NCI-H524 treated with DMSO at 0.1 percent for 48 hours (cell line): ENCODE measurements at places on chromosomes 7 and 10.

DNA sequence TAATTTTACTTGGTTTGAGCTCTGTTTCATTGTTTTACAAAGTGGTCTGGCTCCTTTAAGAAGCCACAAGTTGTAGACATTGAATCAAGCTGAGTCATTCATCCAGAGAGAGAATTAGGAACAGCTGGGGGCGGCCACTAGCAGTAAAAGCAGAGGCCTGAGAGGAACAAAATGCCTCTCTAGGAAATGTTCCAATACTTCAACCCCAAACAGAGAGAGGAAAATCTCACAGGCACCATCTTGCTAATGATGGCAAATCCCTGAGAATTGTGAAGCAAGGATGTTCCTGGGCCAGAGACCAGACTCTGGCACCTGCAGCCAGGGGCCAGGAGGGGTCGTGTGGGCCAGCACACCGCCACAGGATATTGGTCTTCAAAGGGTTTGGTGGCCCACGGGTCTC, 26.5 kb upstream of the TRIL start:
- DNase-seq = no peak

DNA sequence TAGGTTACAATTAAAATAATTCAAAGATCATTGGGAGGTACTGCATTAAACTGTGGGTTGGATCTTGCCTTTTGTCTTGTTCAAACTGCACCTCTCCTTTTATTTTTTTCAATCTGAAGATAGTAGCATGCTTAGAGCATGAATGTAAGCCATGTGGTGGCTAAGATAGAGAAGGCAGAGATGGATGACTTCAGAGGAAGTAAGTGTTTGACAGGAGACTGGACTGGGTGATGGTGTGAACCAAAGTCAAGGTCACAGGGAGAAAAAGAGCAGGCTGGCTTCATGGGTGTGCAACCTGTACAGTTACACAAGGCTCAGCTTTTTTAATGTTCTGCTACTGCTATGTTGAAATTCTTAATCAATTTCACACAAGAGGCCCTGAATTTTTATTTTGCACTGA, 85.6 kb downstream of the ZEB1 start:
- no peak for DNase-seq

DNA sequence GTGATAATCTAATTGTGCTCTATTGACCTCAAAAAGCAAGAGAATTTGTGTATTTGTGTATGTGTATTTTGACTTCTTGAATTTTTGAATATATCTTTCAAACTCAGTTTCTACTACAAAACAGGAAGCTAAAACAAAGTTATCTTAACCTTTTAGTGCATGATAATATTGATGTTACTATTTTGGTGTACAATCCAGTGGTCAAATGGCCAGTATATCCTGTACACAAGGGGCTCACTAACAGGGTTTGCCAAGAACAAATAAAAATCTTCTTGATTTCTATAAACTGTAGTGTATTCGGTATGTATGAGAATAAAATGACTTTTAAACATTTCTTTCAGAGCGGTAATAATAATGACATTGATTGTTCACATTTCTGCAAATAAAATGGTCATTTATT, 69.6 kb downstream of the FOXP2 start:
- DNase-seq = no peak

DNA sequence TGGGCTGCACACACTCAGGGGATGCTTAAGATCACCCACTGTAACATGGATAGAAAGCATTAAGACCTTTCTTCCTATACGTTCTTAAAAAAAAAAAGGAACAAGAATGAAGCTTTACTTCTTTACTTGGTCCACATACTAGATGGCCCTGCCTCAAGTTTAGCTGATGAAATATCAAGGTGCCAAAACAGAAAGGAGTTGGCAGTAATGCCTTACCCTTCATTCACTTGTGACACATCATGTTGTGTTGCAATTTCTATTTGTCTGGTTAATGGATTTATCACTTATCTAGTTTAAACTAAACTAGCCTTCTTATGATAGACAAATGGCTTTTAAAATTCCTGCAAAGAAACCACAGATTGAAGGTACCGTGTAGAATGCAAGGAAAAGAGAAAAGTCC, 720.3 kb downstream of the CCSER2 start:
- DNase-seq = no peak

DNA sequence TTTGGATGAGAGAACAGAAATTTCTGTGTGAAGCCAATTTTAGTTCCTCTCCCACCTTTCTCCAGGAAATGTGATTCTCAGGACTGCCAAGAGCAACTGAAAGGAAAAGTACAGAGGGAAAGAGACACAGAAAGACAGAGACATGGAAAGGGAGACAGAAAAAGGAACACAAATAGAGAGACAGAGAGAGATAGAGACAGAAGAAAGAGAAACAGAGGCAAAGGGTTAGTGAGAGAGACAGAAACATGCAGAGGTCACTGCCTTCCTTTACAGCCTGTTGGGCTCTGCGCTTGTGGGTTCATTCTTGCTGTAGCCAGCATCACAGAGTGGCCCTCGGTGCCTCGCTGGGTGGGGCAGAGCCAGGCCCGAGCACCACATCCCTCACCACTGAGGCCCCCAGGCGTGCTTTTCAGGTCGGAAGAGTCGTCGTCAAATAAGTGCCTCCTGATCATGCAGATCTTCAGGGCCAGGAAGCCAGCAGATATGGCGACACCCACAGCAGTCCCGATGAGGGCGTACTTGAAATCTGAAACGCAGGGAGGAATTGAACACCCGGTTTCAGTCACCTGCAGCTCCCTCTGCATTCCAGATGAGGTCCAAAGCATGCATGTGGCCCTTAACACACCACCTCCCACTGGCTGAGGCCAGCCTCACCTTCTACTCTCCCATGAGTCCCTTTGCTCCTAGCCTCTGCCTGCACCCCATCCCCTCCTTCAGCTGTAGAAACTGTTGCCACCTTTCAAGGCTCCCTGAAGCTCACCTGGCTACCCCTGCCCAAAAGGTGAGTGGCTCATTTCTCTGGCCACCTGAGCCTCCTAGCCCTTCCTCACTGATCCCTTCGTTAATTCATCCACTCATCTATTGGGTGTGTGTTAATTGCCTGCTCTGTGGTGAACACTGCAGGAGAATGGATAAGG, 21.4 kb downstream of the TMEM273 start:
- no peak for DNase-seq

- DNase-seq = no peak
Measured at GRCh38 chr7:910441-910861, 34.1 kb downstream of the GET4 start.

DNA sequence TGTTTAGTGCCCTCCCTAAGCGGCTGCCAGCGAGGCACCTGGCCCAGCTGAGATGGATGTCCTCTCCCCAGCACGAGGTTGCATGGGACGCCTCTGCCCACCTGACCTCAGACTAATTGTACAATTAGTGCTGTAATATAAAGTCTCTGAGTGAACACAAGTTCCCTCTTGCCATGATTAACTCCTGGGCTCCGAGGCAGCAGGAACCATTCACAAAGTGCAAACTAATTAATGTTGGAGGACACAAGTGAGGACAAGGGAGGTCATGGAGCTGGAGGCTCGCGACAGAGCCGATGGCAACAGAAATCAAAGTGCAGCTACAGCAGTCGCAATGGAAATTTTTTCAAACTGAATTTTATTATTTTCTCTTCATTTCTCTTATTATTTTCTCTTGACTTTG, 156.6 kb upstream of the ADARB2 start:
- no peak for DNase-seq

DNA sequence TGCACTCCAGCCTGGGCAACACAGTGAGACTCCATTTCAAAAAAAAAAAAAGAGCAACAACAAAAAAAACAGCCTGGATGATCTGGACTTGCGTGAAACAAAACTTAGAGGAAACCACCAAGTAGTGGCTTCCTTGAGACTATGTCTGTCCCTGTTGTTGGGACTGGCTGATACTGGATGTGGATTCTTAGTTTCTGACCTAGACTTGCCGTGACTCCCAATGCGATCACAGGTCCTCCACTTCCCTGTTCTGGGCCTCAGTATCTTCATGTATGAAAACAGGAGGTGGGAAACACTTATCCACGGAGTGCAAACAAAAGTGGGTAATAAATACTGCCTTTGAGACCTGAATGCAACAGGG, 125.7 kb downstream of the PRPF18 start:
- no peak for DNase-seq

- no peak for DNase-seq
Measured at GRCh38 chr7:23276947-23277346, 22.2 kb upstream of the MALSU1 start.

- DNase-seq = no peak
Measured at GRCh38 chr10:27072436-27073114, 27.7 kb downstream of the ANKRD26 start.

GRCh38 chr10:112805701-112806100, 144.3 kb upstream of the TCF7L2 start:
- no peak for DNase-seq

- no peak for DNase-seq
Measured at GRCh38 chr7:101450064-101450463, 87.4 kb downstream of the COL26A1 start.

DNA sequence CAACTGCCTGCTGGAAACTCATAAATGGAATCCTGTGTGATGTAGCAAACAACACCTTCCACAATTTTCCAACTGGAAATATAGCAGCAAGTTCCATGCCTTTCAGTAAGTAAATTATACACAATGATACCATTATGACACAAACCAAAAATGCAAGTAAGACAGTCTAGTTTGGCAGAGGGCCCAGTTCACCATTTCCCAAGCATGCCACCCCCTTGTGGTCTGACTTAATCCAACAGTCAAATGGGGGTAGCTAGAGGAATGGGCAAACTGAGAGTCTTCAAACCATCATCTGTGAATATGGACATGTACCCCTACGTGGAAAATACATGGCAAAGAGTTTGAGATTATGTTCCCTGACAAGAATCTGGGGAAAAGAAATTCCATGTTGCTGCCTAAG, 137.6 kb upstream of the VWC2 start:
- DNase-seq = no peak

GRCh38 chr10:130127364-130128061, 8.7 kb upstream of the GLRX3 start:
- no peak for DNase-seq

DNA sequence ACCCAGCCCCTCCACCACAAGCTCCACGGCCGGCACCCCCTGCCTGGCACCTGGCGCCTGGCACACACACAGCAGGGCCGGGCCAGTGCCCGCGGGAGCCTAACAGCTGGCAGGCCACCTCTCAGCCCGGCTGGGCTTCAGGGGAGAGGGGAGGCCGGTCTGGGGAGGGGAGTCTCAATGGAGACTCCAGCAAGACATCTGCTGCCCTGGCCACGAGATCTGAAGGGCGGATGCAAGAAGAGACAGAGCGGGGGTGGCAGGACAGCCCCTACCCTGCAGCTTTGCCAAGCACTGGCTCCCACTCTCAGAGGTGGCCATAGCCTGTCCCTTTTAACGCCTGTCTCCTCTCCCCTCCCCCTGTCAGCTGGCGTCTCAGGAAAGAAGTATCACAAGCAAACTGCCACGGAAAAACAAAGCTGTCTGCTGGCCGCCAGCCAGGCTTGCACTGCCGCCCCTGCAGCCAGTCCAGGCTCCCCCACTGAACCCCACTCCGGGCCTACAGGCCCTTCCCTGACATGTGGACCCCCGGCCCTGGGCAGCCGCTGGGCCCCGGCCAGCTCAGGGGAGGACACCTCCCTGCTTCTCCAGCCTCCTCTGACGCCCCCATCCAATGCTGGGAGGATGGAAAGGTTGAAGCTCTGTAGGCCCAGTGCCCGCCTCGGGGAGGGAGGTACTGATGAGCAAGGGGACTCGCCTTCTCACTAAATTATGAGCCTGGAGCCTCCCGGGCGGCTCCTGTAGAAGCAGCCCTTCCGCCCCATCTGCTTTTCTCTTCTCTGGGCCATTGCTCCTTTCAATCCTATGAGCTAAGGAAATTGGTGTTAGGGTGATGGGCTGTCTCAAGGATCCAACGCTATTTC, 178.4 kb downstream of the ARHGAP12 start:
- peak; percentile 67 for DNase-seq

DNA sequence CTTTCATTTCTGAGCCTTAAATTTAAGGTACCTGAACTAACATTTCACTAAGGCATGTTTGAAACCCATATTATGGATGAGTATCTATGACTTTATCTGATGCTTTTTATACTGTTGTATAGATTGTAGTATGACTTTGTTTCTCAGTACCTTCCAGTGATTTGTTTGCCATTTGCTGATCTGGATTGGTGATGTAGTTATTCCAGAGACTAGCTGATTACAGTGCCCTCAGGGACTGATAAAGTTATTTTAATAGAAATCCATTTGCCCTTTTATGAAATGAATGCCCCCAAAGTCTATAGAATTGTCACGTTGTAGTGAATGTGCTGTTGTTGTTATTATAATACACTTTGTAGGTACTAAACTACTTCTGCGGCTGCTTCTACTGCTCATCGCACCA, 385.4 kb upstream of the LRGUK start:
- DNase-seq = no peak

DNA sequence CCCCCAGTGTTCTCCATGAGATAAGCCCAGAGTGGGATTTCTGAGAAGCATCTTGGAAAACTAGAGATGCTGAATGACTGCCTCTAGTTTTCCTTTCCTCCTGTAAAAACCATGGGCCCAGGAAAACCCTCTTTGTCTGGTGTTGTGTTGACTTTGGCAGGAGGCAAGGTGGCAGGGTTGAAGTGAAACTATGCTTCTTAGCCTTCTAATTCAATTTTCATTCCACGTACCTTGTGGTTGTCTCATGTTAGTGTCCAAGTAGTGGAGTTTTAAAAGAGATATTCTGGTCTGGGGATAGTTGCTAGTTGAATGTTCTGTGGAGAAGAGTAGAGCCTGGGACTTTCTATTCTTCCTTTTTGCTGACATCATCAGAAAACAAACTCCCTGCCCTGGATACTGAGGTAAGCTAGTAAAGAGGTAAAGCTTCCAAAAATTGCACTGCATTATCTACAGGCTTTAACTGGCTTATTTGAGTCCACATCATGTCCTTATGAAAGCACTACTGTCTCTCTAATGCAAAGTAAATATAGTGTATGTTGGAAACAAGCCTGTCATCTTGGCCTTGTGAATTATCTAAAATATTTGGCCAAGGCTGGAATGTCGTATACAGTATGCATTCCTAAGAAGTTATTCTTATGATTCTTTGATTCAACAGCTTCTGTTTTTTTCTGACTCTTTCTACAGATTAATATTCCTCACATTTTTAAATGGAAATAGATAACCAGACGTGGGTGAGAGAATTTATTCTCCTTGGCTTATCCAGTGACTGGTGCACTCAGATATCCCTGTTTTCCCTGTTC, at the start of gene OR2F2:
Gene OR2F2, plus strand, starts transcription at position 708 of the 800 bp plus-strand sequence. Its CDS starts 0 bp downstream, at position 708.
- no peak for DNase-seq

DNA sequence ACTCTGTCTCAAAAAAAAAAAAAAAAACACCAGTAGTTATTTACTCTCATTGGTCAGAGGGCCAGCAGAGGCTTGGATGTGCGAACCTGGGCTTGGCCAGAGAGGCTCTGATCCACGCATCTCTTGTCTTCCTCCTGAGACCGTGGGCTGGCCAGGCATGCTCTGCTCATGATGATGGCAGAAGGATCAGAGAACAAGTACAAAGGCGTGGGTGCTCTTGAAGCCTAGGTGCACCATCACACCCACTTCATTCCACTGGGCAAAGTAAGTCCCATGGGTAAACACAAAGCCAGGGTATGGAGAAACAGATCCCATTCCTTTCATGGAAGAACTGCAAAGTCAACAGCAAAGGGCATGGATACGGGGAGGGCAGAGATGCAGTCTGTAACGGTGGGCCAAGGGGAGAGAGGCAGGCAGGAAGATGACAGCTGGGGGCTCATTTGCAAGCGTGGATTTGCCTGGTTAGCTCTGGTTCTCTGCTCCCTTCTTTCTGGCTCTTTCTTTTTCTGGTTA, 128.2 kb upstream of the SDK1 start:
- DNase-seq = no peak

- DNase-seq = no peak
Measured at GRCh38 chr10:78905957-78906308, 162.8 kb upstream of the ZMIZ1 start.

GRCh38 chr7:86928308-86928707, 131.1 kb downstream of the ELAPOR2 start:
- DNase-seq = no peak

- no peak for DNase-seq
Measured at GRCh38 chr10:20596911-20597310, 300.2 kb downstream of the NEBL start.
